Midbrain (tissue), 1 donor: ENCODE measurements at places on chromosomes 12 and 14.

DNA sequence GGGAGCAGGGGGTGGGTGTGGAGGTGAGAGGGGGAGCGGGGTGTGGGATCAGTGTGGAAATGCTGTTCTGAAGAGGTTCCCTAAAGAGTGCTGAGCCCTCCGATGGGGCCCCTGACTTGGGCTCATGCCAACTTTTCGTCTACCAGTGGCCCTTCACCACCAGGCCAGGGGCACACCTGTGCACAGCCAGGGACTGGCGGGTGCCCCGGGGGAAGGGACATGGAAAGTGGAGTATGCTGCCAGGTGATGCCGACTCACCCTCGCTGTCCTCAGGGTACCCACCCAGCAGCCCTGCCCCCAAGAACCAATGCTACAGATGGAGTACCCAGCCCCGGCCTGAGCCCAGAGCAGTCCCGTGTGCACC is 26.2 kb downstream of the AMN start:
- no peak for DNase-seq

GRCh38 chr12:44317651-44318126 is 481.8 kb downstream of the TMEM117 start:
- DNase-seq: no peak

GRCh38 chr14:59920378-59920683 is 387 bp downstream of the LRRC9 start:
- no peak for DNase-seq

DNA sequence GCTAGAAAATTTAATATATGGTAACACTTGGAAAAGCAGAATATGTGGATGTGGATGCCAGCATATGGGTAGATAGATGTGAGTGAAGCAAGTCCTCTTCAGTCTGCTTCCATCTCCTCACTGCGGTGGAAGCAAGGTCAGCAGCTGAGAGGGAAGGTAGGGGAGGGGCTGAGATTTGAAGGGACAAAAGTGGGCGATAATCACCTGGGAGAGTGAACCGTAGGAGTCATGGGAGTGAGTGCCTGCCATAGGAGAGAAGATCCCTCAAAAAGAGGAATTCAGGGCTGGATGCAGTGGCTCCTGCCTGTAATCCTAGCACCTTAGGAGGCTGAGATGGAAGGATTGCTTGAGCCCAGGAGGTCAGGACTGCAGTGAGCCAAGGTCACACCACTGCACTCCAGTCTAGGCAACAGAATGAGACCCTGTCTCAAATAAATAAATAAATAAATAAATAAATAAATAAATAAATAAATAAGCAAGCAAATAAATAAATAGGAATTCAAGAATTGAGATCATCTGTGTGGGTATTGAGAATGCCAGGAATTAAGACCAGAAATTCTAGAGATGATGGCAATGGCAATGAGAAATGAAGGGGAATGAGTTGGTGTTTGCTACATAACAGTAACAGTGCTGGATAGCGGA is 123.4 kb downstream of the BICD1 start:
- no peak for DNase-seq

DNA sequence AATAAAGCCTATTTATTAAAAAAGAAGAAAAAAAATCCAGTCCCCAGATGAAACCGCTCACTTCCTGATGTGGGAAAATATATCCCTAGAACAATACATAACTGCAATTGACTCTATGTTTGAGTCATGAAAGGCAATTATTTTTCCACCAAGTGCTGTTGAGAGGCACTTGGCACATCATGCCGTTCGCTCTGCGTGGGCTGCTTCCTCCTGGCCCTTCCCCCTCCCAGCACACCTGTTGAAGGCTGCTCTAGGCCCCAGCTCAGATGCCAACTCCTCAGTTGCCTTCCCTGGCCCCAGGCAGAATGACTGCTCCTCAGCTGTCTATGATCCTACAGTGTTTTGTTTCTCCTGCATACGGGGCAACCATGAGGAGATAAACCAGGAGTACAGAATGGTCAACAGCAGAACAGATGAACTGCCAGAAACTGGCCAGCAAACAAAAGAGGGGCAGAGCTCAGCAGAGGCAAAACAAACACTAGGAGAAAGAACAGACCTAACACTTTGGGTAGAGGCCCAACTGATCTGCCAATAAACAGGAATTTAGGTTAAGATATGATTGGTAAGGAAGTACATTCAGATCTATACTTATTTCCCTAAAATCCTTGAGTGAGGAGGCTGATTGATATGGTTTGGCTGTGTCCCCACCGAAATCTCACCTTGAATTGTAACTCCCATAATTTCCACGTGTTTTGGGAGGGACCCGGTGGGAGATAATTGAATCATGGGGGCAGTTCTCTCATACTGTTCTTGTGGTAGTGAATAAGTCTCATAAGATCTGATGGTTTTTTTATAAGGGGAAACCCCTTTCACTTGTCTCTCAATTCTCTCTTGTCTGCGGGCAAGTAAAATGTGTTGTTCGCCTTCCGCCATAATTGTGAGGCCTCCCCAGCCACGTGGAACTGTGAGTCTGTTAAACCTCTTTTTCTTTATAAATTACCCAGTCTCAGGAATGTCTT is 58.6 kb downstream of the SLC38A1 start:
- DNase-seq: no peak

- no peak for DNase-seq
Observed at GRCh38 chr14:101398011-101398410, 163.3 kb upstream of the DIO3 start.

DNA sequence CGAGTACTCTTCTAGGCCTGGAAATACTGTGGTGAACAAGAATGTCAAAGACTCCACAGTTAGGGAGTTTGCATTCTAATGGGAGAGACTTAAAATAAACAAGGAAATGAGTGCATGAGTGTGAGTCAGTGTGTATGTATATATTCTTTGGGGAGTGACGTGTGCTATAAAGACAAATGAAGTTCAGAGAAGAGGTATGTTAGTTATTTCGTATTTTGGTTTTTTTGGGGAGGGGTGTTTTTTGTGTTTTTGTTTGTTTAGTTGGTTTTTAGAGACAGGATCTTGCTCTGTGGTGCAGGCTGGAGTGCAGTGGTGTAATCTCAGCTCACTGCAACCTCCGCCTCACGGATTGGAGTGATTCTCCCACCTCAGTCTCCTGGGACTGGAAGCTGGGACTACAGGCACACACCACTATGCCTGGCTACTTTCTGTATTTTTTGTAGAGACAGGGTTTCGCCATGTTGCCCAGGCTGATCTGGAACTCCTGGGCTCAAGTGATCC is 74.3 kb downstream of the SRGAP1 start:
- DNase-seq: no peak

DNA sequence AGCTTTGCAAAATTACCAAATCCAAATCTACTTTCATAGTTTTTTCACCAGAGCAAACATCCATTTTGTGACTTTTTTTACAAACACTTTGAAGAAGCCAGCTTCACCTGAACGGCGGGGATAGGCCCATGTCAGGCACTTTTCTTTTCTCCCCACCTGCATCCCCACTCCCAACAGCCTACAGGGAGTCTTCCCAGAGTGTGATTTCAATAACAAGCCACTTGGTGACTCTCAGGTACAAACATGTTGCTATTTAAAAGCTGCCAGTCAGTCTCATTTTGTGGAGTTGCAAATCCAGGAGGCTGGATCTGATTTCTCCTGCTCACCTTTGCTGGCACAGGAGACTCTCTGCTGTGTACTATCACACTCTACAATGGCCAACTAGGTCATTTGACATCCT is 285.5 kb downstream of the KCNH5 start:
- DNase-seq: no peak

GRCh38 chr12:21655591-21655990 is 2.1 kb downstream of the LDHB start:
- no peak for DNase-seq

DNA sequence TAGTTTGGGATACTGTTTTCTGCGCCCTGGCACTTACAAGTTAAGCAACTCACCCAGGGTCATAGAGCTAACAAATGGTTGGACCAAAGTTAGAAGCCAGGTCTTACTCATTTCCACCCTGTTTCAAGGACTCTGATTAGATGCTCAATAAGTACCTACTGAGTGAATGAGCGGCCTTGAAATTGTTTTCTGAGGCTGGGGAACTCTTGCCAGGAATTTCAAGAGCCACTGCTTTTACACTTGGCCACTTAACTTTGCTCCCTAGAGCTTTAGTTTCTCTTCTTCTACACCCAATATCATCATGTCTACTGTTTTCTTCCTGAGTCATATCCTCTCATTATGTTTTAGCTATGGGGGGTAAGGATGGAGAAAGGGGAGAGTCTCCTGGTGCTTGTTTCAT is 431.6 kb downstream of the ZFP36L1 start:
- DNase-seq: no peak

GRCh38 chr12:114401328-114402083 is 4.4 kb downstream of the TBX5 start:
- no peak for DNase-seq

GRCh38 chr12:113157218-113157859 is 7.8 kb downstream of the CFAP73 start:
- DNase-seq: no peak

- no peak for DNase-seq
Observed at GRCh38 chr14:69299286-69300035, 39.5 kb downstream of the GALNT16 start.

- no peak for DNase-seq
Observed at GRCh38 chr12:97471194-97471593, 8.6 kb downstream of the RMST start.

- no peak for DNase-seq
Observed at GRCh38 chr12:25308756-25309155, 58.0 kb upstream of the KRAS start.

GRCh38 chr14:55540847-55541773 is 38.9 kb upstream of the KTN1 start:
- DNase-seq: no peak

- no peak for DNase-seq
Observed at GRCh38 chr14:52895000-52895399, 55.9 kb downstream of the FERMT2 start.

DNA sequence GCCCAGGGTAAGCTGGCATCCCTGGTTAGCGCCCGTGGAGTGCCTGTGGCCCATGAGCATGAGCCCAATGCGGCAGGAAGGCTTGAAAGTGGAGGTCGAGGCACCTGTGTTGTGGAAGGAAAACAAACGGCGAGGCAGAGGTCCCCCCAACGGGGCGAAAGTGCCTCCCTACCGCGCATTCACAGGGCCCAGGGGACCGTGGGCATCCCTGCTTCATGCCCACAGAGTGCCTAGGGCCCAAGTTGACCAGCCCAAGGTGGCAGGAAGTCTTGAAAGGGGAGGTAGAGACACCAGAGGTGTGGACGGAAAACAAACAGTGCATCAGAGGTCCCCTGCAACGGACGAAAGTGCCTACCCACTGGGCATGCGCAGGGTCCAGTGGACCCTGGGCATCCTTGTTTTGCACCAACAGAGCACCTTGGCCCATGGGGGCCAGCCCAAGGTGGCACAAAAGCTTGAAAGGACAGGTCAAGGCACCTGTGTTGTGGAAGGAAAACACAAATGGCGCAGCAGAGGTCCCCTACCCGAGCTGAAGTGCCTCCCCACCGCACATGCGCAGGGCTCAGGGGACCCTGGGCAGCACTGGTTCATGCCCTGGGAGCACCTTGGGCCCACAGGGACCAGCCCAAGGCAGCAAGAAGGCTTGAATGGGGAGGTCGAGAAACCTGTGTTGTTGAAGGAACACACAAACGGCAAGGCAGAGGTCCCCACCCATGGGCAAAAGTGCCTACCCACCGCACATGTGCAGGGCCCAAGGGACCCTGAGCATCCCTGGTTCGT is 377.5 kb downstream of the ALG10 start:
- DNase-seq: no peak

DNA sequence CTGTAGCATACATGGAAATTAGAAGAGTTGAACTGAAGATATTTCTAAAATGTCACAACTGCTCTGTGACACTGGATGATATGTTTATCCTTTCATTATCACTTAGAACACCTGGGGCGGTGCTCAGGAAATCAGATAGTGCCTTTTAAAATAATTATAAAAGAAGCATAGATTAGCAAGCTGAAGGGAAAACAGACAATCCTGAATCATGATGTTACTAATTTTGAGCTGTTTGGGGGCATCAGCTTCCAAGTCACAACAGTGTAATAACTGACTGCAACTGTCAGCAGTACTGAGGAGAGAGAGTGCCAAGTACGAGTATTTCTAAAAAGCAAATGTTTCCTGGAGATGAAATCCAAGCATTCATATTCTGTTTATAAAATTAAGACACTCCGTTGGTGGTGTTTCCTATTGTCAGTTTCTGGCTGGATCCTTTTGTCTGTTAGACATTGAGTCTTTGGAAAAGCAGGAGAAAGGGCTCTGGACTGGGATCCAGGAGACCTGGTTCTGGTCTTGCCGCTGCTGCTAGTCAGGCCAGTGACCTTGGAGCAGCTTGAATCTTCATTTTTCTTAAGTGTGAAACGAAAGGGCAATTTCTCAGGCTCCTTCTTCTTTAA is 380.1 kb downstream of the EGLN3 start:
- no peak for DNase-seq

DNA sequence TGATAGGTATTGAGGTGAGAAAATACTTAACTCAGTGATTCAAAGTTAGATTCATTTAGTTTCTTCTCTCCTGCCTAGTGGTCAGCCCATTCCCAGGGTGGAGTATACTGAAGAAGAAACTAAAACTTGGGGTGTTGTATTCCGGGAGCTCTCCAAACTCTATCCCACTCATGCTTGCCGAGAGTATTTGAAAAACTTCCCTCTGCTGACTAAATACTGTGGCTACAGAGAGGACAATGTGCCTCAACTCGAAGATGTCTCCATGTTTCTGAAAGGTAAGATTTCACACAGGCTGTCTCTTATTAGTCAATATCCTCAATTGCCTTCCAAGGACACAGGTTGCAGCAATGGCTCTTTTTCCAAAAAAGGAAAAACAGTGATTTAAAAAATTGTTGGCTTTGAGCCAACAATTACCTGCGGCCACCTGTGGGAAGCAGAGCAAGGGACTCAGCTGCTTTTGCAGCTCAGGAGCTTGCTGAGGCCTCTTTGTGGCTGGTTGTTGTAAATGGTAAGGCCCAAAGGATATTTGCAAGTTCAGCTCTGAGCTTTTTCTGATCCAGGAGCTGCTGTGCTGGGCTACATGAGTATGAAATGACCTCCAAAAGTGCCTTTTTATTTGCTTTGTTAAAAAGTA is 33.9 kb downstream of the TPH2 start:
- no peak for DNase-seq

GRCh38 chr14:52950898-52951680 is at the start of gene FERMT2:
TSS of gene FERMT2 (minus strand) at chr14:52951050. CDS start at chr14:52950568, 482 bp downstream.
- peak; percentile 97 for DNase-seq

DNA sequence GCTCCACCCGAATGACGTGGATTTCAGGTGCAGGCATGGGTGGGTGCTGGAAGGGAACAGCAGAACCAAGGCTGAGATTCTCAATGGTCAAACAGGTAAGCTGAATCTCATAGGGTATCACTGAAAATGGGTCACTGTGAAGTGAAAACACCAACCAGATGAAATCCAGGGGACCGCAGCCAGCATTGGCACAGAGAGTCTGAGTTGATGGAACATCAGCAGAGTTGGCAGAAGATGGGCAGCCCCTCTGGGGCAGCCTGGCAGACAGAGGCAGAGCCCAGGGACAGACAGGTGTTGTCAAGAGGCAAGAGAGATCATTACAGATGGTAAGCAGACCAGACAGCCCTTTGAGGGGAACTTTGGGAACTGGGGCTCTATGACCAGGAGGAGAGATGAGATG is 48.0 kb downstream of the ACTN1 start:
- DNase-seq: no peak

GRCh38 chr14:97408503-97408902 is 611.3 kb downstream of the VRK1 start:
- DNase-seq: no peak

GRCh38 chr14:101844219-101844618 is 82.7 kb downstream of the PPP2R5C start:
- DNase-seq: no peak

- no peak for DNase-seq
Observed at GRCh38 chr12:119060847-119061796, 79.8 kb downstream of the SRRM4 start.
